WERI-Rb-1 (cell line): ENCODE measurements at places on chromosomes 4 and X.
A peak's percentile ranks its signal among the peaks of the same experiment; 100 is the strongest.

GRCh38 chrX:69089203-69089602 is 76.0 kb downstream of the PJA1 start:
- DNase-seq, result no peak

GRCh38 chr4:5821665-5822358 is 71.1 kb downstream of the CRMP1 start:
- peak; percentile 53 for DNase-seq

DNA sequence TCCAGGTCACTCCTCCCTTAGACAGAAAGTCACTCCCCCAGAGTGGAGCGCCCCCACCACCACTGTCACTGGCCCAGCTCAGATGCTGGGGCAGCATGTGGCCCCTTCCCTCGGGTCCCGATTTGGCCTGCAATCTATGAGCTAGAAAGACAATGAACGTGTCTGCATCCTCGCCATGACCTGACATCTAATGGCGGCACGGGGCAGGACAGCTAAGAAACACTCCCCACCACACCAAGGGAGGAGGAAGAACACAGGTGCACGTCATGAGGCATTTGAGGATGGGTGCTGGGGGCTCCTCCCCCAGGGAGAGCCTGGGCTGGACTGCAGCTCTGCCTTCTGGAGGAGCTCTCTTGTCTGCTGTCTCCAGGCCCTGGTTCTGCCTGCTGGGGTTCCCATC is 8.7 kb downstream of the RNF212 start:
- DNase-seq, result no peak

GRCh38 chr4:151798678-151799416 is 38.0 kb upstream of the GATB start:
- no peak for DNase-seq

DNA sequence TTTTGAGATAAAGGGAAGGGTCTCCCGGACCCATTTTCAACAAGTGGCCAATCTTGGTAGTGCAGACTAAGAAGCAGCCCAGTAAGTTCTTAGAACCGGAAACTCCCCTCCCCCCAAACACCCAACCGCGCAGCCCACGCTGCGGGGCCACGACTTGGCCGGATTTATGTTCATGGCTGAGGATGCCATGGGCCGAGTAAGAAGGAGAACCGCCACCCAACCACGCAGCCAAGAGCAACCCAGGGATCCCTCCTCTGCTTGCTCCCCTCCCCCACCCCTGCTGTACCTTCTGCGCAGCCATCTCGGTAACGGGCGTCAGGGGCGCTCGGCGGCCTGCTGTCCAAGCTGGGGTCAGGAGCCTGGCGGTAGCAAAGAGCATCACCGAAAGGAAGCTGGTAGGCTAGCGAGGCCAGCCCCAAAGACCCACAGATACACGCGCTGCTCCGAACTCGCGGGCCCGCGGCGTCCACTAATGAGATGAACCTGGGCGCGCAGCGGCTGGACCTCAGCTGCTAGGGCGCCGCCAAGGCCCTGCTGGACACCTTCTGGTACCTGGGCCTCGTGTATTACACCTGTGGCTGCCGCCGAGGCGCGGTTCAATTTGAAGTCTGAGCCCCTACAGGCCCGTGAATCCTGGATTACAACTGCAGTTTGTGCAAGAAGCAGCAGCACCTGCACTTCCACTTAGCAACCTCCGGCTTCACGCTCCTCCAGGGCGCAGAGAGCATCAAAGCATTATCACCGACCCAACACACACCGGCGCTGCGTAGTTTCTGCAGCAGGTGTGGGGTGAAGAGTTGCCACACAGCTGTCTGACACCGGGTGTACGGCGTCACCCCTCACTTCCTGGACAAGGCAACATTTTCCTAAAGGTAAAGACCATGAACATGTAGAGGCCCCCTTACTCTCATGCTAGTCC is 63.4 kb downstream of the NUDT10 start:
- DNase-seq, result no peak

GRCh38 chr4:167025670-167026069 is 208.6 kb downstream of the SPOCK3 start:
- DNase-seq, result no peak

- DNase-seq, result no peak
These were observed 2184.4 kb upstream of the AGA start for GRCh38 chr4:179626687-179627086.

DNA sequence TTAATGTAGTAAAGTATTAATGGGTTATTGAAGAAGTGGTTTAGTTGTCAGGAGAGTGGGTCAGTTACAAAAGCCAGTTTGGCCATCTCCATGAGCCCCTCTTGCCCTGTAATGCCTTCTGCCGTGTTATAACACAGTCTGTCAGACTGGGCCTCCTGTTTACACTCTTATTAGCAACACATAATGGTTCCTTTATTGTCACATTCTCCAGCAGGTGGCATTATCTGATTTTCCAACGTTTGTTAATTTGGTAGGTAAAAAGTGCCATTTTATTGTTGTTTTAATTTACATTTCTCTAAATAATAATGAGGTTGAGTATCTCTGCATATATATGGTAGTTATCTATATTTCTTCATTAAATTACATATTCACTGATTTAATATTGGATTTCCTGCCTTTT is 560.8 kb downstream of the FGF13 start:
- no peak for DNase-seq

DNA sequence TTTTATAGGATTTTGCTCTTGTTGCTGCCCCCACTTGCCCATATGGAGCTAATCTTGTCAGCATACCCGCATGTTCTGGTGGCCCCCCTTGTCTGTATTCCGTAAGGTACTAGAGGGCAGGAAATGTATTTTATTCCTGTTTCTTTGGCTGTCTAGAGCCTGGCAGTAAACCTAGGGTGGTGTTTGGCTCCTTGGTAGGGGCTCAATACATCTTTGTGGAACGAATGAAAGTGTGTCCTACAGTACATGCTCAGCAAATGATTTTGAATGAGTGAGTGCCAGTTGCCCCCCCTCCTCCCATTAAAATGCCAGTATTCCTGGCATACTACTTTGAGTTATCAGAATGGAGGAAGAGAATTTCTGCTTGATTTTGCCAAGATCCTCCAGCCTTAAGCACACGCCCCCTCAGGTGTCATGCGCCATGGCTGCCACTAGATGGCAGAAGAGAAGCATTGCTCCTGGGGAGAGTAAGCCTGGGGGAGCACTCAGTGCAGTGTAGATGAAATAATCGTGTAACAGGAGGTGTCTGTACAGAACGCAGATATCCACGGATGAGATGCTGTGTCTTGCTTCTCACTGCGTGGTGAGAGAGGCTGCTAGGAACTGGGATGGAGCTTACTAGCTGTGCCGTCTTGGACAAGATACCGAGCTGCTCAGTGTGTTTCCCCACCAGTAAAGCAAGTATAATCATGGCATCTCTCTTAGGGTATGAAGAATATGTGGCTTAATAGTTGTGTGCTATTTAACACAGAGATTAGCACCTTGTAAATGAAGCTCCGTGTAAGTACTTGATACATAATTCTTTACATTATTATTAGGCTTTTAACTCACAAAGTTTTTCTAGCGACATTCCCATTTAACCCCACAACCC is 17.2 kb upstream of the RNF212 start:
- peak; percentile 77 for DNase-seq

GRCh38 chrX:110046971-110047370 is 44.1 kb downstream of the TMEM164 start:
- DNase-seq, result no peak

GRCh38 chrX:38929966-38930421 is 128.7 kb downstream of the MID1IP1 start:
- DNase-seq, result no peak

GRCh38 chr4:175297965-175298565 is 379.9 kb downstream of the ADAM29 start:
- DNase-seq, result no peak

- no peak for DNase-seq
These were observed 54.4 kb downstream of the PGRMC1 start for GRCh38 chrX:119290476-119290875.

DNA sequence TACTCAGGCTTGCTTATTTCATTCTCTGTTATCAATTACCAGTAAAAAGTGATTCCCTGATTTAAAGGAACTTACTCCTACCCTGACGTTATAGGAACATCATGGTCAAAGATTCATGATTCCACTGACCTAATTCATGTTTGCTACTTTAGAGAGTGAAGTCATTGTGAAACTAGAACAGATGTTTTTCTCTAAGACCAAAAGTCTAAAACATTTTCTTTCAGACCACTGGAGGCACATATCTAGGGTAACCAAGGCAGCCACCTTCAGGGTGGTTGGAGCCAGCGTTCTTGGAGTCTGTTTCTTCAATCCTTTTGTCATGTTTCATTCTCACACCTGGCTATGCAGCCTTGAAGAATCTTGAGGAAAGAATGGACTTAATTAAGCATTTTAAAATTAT is 77.8 kb downstream of the GALNTL6 start:
- DNase-seq, result no peak

DNA sequence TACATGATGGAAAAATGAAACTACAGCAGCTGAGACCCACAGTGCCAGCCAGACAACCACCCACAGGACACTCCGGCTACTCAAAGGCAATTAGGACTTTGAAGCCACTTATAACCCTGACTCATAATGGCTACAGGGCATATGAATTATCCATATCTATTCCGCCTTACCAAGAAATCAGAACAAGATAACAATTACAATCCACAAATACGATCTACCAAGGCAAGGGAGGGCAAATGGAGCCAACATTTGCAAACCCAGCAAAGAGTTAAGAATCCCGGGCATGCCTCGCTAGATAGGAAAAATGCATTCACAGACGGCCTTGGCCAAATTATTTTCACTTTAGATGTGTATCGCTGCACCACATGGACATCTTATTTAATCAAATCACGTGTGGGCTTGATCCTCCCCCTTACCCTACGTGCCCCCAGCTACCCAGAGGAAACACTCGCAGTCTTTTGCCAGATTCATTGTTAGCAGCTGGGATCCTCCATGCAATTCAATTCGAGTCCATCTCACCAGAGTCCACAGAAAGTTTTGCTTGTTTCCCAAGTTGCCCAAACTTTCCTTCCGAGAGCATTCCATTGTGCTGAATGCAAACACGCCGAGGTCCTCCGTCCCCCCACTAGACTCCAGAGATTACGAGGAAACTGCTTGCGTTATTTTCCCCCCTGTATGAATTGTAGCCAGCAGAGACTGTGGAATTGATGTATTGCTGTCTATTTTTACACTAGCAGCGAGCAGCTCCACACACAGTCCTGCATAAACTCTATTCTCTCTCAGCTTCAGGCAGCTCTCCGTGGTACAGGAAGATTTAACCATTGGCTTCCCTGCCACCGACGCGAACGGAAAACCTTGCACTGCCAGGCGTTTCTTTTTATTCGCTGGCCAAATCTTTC is 1.2 kb downstream of the PPARGC1A start:
- DNase-seq, result no peak
